Ureter (tissue), 1 donor: ENCODE measurements at places on chromosomes 5 and 9. TPM values are rescaled to one million over a fixed set of nuclear protein-coding genes. Genes with fewer than 3 reads are reported as not detected.

DNA sequence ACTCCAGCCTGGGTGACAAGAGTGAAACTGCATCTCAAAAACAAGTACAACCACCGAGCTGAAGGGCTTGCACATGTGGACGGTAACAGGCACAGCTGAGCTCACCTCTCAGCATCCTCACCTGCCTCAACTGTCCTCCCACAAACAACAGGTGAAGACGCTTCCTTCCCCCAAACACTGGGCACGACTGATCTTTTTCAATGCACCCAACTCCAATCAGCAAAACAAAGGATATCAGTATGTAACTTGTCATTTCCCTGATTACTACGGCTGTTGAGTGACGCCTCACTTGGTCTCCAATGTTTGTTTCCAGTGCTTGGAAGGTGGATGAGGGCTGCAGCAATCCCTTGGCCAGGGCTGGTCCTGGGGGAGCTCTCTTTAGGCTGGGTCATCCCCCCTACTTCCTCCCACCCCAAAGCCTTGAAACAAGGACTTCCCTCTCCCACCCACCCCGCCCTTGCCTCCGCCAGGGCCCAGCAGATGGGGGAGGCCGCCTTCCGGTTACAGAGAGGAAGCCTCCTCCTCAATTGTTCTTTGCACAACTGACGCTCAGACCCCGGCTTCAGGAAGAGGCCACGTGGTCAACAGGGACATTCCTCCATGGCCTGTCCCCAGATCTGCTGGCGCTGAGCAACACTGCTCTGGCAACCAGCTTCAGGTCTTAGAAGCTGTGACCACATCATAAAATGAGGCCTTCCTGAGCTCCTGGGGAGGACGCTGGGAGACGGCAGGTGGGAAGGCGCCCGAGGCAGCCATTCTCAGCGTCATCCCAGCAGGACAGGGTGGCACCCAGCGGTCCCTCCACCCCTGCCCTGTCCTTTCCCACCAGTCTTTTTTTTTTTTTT lies 5.9 kb downstream of the FAM78A start:
- DNase-seq = no peak

DNA sequence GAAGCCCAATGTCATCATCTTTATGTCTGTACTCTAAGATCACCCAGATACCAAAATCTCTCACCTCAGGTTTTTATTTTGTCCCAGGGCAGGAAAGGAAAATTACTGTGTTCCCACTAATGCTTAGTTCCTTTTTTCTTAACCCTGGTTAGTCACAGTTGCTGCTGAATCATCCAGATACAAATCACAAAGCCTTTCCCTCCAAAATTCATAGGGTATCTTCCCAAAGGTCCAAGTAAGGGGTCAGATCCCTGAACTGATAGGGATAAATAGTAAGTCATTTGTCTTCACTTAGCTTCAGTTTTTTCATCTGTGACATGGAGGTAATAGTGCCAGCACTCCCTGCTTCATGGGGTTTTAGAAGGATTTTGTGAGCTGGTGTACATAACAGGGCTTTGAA lies 2.2 kb downstream of the PLCXD3 start:
- no peak for DNase-seq

Gene SMIM33
- not detected for total RNA-seq

- peak; percentile 83 for DNase-seq
These were observed 66.0 kb upstream of the KLF9 start for GRCh38 chr9:70480405-70480980.

DNA sequence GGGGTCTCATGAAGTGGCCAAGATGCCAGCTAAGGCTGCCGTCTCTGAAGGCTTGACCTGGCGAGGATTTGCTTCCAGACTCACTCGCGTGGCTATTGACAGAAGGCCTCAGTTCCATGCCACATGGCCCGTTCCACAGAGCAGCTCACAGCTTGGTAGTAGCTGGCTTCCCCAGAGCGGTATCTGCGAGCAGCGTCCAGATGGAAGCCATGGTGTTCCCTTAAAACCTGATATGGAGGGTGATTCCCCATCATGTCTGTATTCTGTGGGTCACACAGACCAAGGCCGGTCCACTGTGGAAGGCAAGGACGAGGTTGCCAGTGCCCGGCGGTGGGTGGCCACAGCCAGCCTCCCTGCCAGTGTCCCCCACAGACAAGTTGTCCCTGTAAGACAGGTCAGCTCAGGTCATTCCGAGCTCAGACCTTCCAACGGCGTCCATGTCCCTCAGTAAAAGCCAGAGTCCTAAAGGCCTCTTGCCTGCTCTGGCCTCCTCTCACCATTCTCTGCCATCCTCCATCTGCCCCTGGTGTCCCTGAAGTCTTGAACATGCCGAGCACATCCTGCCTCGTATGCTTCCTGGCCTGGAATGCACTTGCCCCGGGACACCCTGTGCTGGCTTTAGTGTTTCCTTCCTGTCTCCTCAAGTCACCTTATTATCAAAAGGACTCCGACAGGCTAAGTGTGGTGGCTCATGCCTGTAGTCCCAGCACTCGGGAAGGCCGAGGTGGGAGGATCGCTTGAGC lies 61.3 kb upstream of the LRRTM2 start:
- DNase-seq = no peak

Gene WNT8A
- total RNA-seq = not detected

- DNase-seq = no peak
These were observed 26.1 kb downstream of the AP3B1 start for GRCh38 chr5:78268356-78268755.

DNA sequence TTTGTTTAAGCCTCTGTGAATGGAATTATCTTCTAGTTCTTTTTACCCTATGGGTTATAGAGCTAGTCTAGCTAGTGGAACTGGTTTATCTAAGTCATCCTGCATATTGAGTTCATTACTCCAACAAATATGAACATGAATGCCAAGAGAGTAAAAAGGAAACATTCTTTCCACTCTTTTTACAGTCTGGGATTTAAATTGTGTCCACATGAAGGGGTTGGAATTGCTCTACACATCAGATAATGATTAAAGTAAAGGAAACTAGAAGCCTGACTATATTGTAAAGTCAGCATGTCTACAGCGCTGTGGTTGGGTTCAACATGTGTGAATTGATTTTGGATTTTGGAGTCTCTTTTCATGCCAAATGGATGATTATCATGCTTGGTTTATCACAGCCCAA lies 173.1 kb downstream of the CCDC171 start:
- no peak for DNase-seq

GRCh38 chr5:155017610-155018009 lies 4.1 kb downstream of the KIF4B start:
- DNase-seq = no peak

Gene CARD6
- 17.1 TPM for total RNA-seq

Gene UBE2QL1
- total RNA-seq = 0.49 TPM

DNA sequence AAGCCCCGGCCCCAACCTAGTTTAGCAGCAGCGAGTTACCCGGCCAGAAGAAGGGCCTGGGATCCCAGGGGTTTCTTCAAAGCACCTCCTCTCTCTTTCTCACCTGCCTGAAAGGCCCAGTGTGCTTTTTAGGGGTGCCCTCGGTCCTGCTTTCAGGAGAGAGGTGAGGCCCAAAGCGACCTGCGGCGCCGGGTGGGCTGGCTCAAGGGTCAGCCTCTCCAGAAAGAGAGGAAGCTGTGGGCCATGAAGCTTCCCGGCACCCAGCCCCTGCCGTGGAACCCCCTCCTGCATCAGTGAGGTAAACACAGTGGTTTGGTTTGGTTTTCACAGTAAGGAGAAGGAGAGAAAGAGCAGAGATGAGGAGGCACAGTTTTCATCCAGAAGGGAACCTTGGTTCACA lies 4.3 kb downstream of the FOXB2 start:
- no peak for DNase-seq

GRCh38 chr9:131039129-131039954 lies 30.4 kb downstream of the LAMC3 start:
- DNase-seq = no peak

Gene C1QTNF2
- total RNA-seq = 3.8 TPM

- DNase-seq = no peak
These were observed 238.8 kb downstream of the DMAC1 start for GRCh38 chr9:7560669-7561305.

GRCh38 chr5:74389531-74390305 lies 250.8 kb downstream of the ENC1 start:
- DNase-seq = no peak

Gene ZDHHC11B
- total RNA-seq = 15.6 TPM

DNA sequence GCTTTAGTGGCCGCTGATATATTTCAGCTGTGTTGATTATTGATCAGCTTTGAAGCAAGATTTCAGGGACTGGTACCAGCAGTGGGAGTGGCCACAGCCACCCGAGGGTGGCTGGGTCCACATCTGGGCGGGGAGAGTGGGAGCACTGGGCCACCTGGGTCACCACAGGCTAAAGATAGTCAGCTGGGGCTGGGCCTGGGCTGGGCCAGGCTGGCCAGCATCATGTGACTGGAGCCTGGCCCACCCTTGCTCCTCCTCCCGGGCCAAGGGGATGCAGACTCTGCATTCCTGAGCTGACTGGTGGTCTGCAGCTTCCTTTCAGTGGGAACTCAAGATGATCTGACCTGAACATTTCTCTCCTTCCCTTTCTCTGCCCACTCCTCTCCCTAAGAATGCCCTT lies 27.1 kb downstream of the LARP1 start:
- DNase-seq = no peak

- DNase-seq = no peak
These were observed 153.0 kb upstream of the FTMT start for GRCh38 chr5:121698690-121699089.

Gene PTGS1
- 12.5 TPM for total RNA-seq

Gene REEP5
- total RNA-seq = 110 TPM

Gene SV2C
- total RNA-seq = 0.60 TPM
